ENCODE measurements at places on chromosomes 4 and X.

DNA sequence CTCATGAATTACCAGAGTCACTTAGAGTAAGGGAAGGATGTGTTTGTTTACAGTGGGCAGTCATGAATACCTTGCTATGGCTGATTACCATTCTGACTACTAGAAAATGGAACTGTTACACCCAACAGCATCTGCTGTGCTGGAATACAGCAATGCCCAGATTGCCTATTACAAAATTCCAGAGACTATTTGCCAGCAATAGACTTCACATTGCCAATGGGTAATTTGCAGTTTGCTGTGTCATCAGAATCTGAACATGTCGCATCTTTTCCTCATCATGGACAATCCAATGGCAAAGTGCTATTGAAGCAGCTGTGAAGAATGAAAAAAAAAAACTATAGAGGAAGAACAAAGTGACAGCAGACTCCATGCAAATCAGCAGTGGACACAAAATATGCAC is 356.6 kb downstream of the CXXC4 start:
- H3K36me3 ChIP-seq: no peaks in the 10 kb centered on the region
- no peaks in the 10 kb centered on the region for H3K4me1 ChIP-seq
- H3K27me3 ChIP-seq: no peaks in the 10 kb centered on the region

GRCh38 chr4:110610620-110610939 is 12.3 kb downstream of the PITX2 start:
- DNase-seq: no peak
- H3K4me1 ChIP-seq: no peaks in the 10 kb centered on the region
- no peak overlapping the region for H3K4me3 ChIP-seq
- H3K36me3 ChIP-seq: no peaks in the 10 kb centered on the region
- H3K27ac ChIP-seq: no peak overlapping the region

- H3K4me1 ChIP-seq: no peaks in the 10 kb centered on the region
- no peak overlapping the region for H3K4me3 ChIP-seq
Observed at GRCh38 chrX:121763671-121764070, 716.3 kb downstream of the GLUD2 start.

DNA sequence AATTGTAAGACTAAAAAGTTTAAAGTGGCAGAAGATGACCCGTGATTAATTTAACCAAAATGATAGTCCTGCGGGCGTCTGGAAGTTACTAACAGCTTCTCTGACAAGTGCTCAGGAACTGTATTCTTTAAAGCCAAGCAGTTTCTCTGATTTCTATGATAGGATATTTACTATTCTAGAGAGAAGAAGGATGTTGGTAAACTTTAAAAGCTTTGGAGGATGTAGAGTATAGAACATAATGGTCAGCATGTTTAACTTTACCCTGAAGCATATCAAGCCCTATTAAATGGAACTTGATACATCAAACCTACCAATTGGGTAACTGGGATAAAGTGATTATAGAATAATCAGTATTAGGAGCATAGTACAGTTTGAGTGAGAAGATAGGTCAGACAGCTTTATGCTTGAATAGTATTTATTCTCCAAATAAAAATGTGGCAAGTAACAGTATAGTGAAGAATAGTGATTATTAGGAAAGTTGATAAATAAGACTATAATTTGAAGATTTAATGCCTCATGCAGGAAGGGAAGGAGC is 1.8 kb downstream of the STIM2 start:
- H3K36me3 ChIP-seq: no peaks in the 10 kb centered on the region
- peaks cover 8% of the 10 kb centered on the region for H3K4me1 ChIP-seq
- H3K27me3 ChIP-seq: no peaks in the 10 kb centered on the region
- peak overlapping the region; percentile 82 for H3K4me3 ChIP-seq
- DNase-seq: no peak

GRCh38 chr4:111807576-111807975 is 337.7 kb upstream of the FAM241A start:
- DNase-seq: no peak

DNA sequence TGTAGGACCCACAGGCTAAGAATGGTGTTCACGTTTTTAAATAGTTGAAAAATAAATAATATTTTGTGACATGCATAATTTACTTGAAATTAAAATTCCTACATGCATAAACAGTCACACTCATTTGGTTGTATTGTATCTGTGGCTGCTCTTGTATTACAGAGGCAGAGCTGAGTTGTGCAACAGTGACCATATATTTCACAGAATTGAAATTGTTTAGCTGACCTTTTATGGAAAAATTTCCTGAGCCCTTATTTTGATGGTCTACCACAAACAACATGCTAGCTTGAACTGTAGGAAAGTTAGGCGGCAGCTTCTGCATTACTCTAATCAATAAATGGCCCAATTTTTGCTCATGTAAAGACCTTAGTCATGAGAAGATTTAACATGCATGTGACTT is 633.4 kb upstream of the AADAT start:
- H3K27me3 ChIP-seq: no peaks in the 10 kb centered on the region
- no peaks in the 10 kb centered on the region for H3K4me1 ChIP-seq
- no peak overlapping the region for H3K27ac ChIP-seq
- DNase-seq: no peak
- no peak overlapping the region for H3K4me3 ChIP-seq

GRCh38 chr4:74967324-74967723 is 34.4 kb downstream of the PARM1 start:
- no peaks in the 10 kb centered on the region for H3K27me3 ChIP-seq
- no peak for DNase-seq
- H3K36me3 ChIP-seq: no peaks in the 10 kb centered on the region

GRCh38 chrX:110491846-110492620 is 133.4 kb downstream of the RTL9 start:
- no peak for DNase-seq
- no peak overlapping the region for H3K27ac ChIP-seq

- H3K4me1 ChIP-seq: no peaks in the 10 kb centered on the region
- no peaks in the 10 kb centered on the region for H3K36me3 ChIP-seq
- no peak overlapping the region for H3K27ac ChIP-seq
- peak overlapping the region; percentile 33 for H3K4me3 ChIP-seq
- H3K27me3 ChIP-seq: no peaks in the 10 kb centered on the region
- no peak for DNase-seq
Observed at GRCh38 chrX:125203737-125204578, 115.7 kb upstream of the TEX13C start.

- H3K4me3 ChIP-seq: no peak overlapping the region
- no peaks in the 10 kb centered on the region for H3K36me3 ChIP-seq
- H3K4me1 ChIP-seq: no peaks in the 10 kb centered on the region
Observed at GRCh38 chrX:122565952-122566351, 618.1 kb upstream of the GRIA3 start.

- DNase-seq: no peak
- no peak overlapping the region for H3K27ac ChIP-seq
- no peak overlapping the region for H3K4me3 ChIP-seq
- H3K27me3 ChIP-seq: no peaks in the 10 kb centered on the region
- peaks cover 4% of the 10 kb centered on the region for H3K4me1 ChIP-seq
Observed at GRCh38 chr4:37652747-37653527, 33.2 kb downstream of the RELL1 start.

DNA sequence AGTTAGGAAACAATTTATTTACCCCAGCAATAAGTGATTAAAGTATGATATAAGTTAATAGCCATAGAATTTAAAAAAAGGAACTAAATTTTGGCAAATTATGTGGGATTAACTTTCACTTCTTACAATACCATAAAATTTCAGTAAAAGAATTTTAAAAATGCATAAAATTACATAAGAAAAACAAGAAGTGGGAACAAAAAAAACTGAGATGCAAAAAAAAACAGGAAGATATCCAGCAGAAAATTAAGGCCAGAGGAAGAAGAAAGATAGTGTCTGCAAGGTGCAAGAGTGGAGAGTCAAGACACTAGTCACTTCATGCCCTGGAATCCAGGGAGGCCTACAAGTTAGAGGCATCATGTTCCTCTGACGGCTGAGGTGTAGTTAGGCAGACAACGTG is 184.2 kb downstream of the GASK1B start:
- no peaks in the 10 kb centered on the region for H3K36me3 ChIP-seq
- no peak overlapping the region for H3K27ac ChIP-seq
- no peaks in the 10 kb centered on the region for H3K27me3 ChIP-seq

DNA sequence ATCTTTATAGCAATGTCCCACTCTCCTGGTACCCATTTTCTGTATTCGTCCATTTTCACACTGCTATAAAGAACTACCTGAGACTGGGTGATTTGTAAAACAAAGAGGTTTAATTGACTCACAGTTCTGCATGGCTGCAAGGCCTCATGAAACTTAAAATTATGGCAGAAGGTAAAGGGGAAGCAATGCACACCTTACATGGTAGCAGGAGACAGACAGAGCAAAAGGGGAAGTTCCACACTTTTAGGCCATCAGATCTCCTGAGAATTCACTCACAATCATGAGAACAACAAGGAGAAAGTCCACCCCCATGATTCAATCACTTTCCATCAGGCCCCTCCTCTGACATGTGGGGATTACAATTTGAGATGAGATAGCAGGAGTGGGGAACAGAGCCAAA is 49.7 kb downstream of the TMLHE start:
- no peaks in the 10 kb centered on the region for H3K27me3 ChIP-seq
- no peak overlapping the region for H3K27ac ChIP-seq
- H3K4me3 ChIP-seq: no peak overlapping the region
- no peak for DNase-seq
- no peaks in the 10 kb centered on the region for H3K36me3 ChIP-seq

- no peaks in the 10 kb centered on the region for H3K36me3 ChIP-seq
- no peak overlapping the region for H3K4me3 ChIP-seq
- H3K27me3 ChIP-seq: no peaks in the 10 kb centered on the region
Observed at GRCh38 chr4:68250151-68250930, 4.8 kb upstream of the TMPRSS11B start.

- no peak overlapping the region for H3K27ac ChIP-seq
- no peaks in the 10 kb centered on the region for H3K36me3 ChIP-seq
- DNase-seq: no peak
- H3K4me3 ChIP-seq: no peak overlapping the region
- H3K4me1 ChIP-seq: no peaks in the 10 kb centered on the region
Observed at GRCh38 chr4:83959160-83959559, 423.3 kb downstream of the GPAT3 start.

GRCh38 chr4:185878633-185879032 is 66.6 kb upstream of the SORBS2 start:
- no peak overlapping the region for H3K27ac ChIP-seq
- H3K4me3 ChIP-seq: no peak overlapping the region
- DNase-seq: no peak
- H3K27me3 ChIP-seq: no peaks in the 10 kb centered on the region
- no peaks in the 10 kb centered on the region for H3K4me1 ChIP-seq

DNA sequence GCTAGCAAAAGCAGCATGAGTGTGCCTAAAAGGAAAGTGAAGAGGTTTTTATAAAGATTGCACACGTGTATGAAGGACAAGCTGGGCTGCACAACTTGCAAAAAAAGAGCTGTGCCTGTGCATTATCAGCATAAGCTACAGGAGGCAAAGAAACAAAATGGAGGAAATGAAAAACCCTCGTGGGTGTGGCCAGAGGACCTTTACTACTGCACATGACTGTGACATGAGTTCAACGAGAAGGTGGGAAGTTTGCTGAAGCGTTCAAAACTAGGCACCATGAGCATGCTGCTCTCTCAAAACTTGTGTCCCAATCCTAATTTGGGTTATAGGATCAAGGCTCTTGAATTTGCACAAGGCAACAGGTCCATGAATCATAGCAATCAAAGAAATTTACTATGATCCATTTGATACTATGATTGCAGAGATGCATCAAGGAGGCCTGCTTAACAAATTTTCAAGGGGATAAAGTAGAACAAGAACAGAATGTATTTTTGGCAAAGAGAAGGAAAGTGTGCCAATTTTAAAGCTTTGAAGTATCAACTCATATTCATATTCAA is 38.1 kb upstream of the CXorf38 start:
- H3K4me1 ChIP-seq: no peaks in the 10 kb centered on the region
- no peaks in the 10 kb centered on the region for H3K27me3 ChIP-seq
- no peak overlapping the region for H3K4me3 ChIP-seq
- no peak for DNase-seq

GRCh38 chrX:19907794-19908193 is 20.4 kb upstream of the SH3KBP1 start:
- no peak overlapping the region for H3K27ac ChIP-seq
- no peaks in the 10 kb centered on the region for H3K36me3 ChIP-seq
- H3K27me3 ChIP-seq: no peaks in the 10 kb centered on the region
- no peaks in the 10 kb centered on the region for H3K4me1 ChIP-seq
- DNase-seq: no peak

DNA sequence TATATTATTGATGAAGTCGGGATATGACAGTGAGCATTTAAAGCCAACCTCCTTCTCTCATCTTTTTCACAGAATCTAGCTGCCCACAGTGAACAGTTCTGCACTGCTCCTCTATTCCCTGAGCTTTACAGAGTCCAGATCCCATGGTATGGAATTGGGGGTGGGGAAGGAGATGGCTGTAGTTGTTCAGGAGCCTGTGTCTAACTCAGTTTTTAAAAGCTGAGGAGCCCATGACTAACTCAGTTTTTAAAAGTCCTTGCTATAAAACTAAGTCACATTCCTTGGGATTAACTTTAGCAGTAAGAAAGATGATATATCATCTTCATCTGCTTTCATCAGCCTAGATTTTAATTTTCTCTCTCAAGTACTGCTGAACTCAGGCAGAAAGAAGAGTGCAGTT is 96.4 kb upstream of the STIM2 start:
- no peaks in the 10 kb centered on the region for H3K27me3 ChIP-seq
- H3K27ac ChIP-seq: no peak overlapping the region
- no peak overlapping the region for H3K4me3 ChIP-seq
- H3K4me1 ChIP-seq: no peaks in the 10 kb centered on the region
- no peaks in the 10 kb centered on the region for H3K36me3 ChIP-seq
- no peak for DNase-seq

DNA sequence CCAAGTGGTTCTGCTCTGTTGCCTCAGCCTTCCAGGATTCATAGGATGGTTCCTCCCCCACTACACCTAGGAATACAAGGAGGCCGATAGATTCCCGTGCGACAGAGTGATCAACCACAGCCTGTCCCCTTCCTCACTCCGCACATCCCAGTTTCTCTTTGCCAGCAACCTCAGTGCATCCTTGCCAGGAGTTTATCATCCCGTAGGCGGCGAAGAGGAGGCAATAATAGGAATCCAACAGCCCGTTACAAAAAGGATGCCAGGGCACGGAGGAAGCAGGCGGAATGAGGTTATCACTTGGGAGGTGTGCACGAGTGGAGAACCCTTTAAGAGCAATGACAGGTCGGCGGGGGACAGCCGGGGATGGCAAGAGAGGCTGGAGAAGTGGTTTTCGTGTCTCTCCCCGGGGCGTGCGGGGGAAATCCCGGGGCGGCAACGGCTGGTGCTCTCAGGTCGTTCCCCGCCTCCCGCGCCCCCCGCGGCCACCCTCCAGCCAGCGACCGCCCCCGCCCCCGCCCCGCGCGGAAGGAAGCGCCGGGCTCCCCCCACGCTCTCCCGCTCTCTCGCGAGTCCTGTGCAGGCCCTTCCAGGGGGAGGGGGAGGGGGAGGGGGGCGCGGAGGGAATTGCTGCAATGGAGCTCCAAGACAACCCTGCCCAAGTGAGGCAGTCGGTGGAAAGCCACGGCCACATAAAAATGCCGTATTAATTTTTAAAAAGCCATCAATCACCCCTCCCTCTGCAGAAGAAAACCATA is 1.6 kb downstream of the PPP3CA start:
- H3K4me1 ChIP-seq: peaks cover 4% of the 10 kb centered on the region
- H3K36me3 ChIP-seq: no peaks in the 10 kb centered on the region
- H3K27me3 ChIP-seq: no peaks in the 10 kb centered on the region
- H3K4me3 ChIP-seq: peak overlapping the region; percentile 90
- peak; percentile 84 for DNase-seq

All from ovary (tissue), 10 donors.